ENCODE measurements at places on chromosomes 2 and 18.

GRCh38 chr2:25165992-25166875 is 2.1 kb downstream of the POMC start:
- no peak for DNase-seq

GRCh38 chr2:128436479-128437203 is 118.0 kb upstream of the HS6ST1 start:
- no peak for DNase-seq

DNA sequence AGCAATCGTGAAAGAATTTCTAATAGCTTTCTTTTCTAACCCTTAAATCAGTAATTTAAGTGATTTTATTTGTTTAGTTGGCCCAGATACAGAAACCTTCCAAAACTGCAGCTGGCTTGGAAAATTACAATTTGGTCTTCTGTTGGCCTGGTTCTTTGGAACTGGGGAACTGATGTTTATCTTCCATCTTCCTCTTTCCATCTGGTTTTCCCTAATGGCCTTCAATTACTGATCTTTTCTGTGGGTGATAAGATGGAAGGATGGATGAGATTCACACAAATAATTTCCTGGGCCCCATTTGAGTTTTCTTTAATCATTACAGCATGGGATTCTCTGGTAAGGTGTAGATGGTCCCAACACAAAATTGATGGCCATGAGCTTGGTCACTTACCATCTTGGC is 106.5 kb upstream of the CHRNA1 start:
- DNase-seq = no peak

DNA sequence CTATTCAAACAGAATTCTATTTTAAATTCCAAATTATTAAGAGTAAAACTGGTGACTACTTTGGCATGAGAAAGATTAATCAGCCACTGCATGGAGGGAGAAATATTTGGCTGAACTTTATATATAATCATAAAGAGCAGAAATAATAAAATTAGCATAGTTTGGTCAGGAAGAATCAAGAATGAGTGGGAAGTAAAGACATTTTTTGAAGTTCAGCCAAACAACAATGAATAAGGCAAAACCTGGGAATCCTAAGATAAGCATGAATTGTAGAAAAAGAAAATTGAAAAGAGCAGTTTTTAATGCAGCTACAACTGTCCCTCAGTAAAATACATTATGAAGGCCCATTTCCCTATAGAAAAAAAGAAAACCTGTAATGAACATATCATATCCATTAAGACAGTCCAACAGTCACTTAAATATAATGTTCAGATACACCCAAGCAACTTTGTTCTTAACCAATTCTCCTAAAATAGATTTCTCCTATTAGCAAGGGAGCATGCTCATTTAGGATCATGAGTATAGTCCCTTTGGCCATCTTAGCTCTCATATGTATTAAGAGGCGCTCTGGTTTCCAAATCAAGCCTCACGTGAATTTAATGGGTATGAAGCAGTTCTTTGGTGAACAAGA is 6.5 kb downstream of the TMEM17 start:
- no peak for DNase-seq

GRCh38 chr18:62857263-62857976 is 142.1 kb downstream of the PHLPP1 start:
- no peak for DNase-seq

- DNase-seq = no peak
Measured at GRCh38 chr2:120267348-120267747, 14.7 kb downstream of the RALB start.

- no peak for DNase-seq
Measured at GRCh38 chr2:2686222-2686621, 355.1 kb upstream of the MYT1L start.

Measured in cortex of kidney (tissue), 1 donor.